Vagina (tissue), 2 donors: ENCODE measurements at places on chromosomes 2 and 18.

DNA sequence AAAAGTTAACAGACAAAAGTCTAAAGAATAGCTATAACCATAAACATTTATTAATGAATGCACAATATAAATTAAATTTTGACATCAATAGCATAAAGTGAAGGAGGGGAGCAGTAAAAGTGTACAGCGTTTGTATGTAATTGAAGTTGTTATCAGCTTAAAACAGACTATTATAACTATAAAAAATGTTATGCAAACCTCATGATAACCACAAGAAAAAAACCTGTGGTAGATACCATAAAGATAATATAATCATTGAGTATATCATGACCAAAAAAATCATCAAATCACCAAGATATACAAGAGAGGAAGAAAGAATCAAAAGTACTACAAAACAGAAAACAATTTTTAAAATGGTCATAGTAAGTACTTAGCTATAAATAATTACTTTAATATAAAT, 122.1 kb upstream of the ID2 start:
- H3K4me3 ChIP-seq, result no peak overlapping the region
- H3K27me3 ChIP-seq, result no peaks in the 10 kb centered on the region
- DNase-seq, result no peak
- H3K36me3 ChIP-seq, result no peaks in the 10 kb centered on the region

DNA sequence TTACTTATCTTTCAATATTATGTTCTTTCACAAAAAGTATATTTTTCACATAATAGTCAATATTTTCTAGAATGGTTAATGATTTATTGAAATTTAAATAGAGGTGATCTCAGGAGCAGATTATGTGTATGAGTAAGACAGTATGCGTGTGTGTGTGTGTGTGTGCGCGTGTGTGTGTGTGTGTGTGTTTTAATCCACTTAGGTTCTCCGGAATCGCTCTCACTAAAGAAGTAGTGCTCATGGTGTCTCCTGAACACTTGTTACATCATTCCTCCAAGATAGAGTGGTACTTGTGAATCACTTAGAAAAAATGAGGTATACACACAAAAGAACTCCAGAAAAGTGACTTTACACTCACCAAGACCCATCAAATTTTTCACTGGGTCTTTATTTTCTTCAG, 91.0 kb upstream of the KCNH7 start:
- H3K27ac ChIP-seq, result no peak overlapping the region
- no peak overlapping the region for H3K4me3 ChIP-seq
- DNase-seq, result no peak
- no peaks in the 10 kb centered on the region for H3K4me1 ChIP-seq

GRCh38 chr2:127661072-127661649, 14.2 kb downstream of the LIMS2 start:
- no peak overlapping the region for H3K4me3 ChIP-seq
- no peaks in the 10 kb centered on the region for H3K36me3 ChIP-seq
- H3K27me3 ChIP-seq, result no peaks in the 10 kb centered on the region
- peak overlapping the region; percentile 27 for H3K27ac ChIP-seq

GRCh38 chr2:117755768-117756167, 58.7 kb upstream of the DDX18 start:
- H3K4me3 ChIP-seq, result no peak overlapping the region
- no peaks in the 10 kb centered on the region for H3K4me1 ChIP-seq
- H3K36me3 ChIP-seq, result no peaks in the 10 kb centered on the region
- H3K27ac ChIP-seq, result no peak overlapping the region
- no peak for DNase-seq
- no peaks in the 10 kb centered on the region for H3K27me3 ChIP-seq

GRCh38 chr2:28439763-28440162, 47.1 kb downstream of the FOSL2 start:
- no peak overlapping the region for H3K27ac ChIP-seq
- H3K4me3 ChIP-seq, result no peak overlapping the region
- no peak for DNase-seq
- no peaks in the 10 kb centered on the region for H3K27me3 ChIP-seq
- H3K36me3 ChIP-seq, result no peaks in the 10 kb centered on the region
- H3K4me1 ChIP-seq, result peaks cover 25% of the 10 kb centered on the region

GRCh38 chr2:208627916-208628315, 221.3 kb downstream of the PTH2R start:
- no peak for DNase-seq
- H3K36me3 ChIP-seq, result no peaks in the 10 kb centered on the region
- no peaks in the 10 kb centered on the region for H3K4me1 ChIP-seq
- H3K27me3 ChIP-seq, result no peaks in the 10 kb centered on the region

- peaks cover 6% of the 10 kb centered on the region for H3K27me3 ChIP-seq
- H3K27ac ChIP-seq, result no peak overlapping the region
- no peak for DNase-seq
Measured at GRCh38 chr2:469514-469913, 181.6 kb upstream of the ALKAL2 start.

DNA sequence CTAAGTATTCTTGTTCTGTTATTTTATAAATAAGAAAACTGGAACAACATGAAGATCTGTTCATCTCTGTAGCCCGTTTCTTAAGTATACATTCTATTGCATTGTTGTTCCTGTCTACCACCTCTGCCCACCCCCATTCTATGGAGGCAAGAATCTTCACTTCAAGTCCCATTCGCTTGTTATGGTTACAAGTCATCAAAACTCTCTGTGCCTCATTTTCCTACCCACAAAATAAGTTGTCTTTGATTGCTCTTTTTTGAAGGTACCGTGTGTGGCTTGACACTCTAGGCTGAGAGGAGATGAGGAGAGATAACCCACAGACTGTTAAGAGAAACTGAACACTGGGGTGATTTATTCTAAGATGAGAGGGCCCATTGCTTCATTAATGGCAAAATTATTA, 2.9 kb upstream of the EVA1A start:
- H3K4me3 ChIP-seq, result no peak overlapping the region
- no peaks in the 10 kb centered on the region for H3K27me3 ChIP-seq
- peaks cover 18% of the 10 kb centered on the region for H3K4me1 ChIP-seq

GRCh38 chr2:76008001-76008702, 297.4 kb upstream of the GCFC2 start:
- no peak for DNase-seq
- H3K4me3 ChIP-seq, result no peak overlapping the region
- H3K4me1 ChIP-seq, result no peaks in the 10 kb centered on the region
- H3K36me3 ChIP-seq, result no peaks in the 10 kb centered on the region
- no peaks in the 10 kb centered on the region for H3K27me3 ChIP-seq

GRCh38 chr2:112881217-112881985, 29.6 kb upstream of the IL37 start:
- no peak overlapping the region for H3K27ac ChIP-seq
- no peaks in the 10 kb centered on the region for H3K27me3 ChIP-seq
- H3K4me3 ChIP-seq, result no peak overlapping the region
- DNase-seq, result no peak
- no peaks in the 10 kb centered on the region for H3K4me1 ChIP-seq

- no peaks in the 10 kb centered on the region for H3K4me1 ChIP-seq
- no peak overlapping the region for H3K27ac ChIP-seq
- H3K36me3 ChIP-seq, result no peaks in the 10 kb centered on the region
- H3K4me3 ChIP-seq, result no peak overlapping the region
Measured at GRCh38 chr18:46843372-46843771, 73.9 kb downstream of the PIAS2 start.

- H3K36me3 ChIP-seq, result no peaks in the 10 kb centered on the region
- H3K27ac ChIP-seq, result no peak overlapping the region
Measured at GRCh38 chr2:112136096-112136495, 2.1 kb upstream of the FBLN7 start.

GRCh38 chr2:138124521-138124920, 160.2 kb downstream of the HNMT start:
- H3K4me3 ChIP-seq, result no peak overlapping the region
- no peaks in the 10 kb centered on the region for H3K36me3 ChIP-seq
- no peaks in the 10 kb centered on the region for H3K27me3 ChIP-seq
- no peak overlapping the region for H3K27ac ChIP-seq
- no peak for DNase-seq
- H3K4me1 ChIP-seq, result no peaks in the 10 kb centered on the region

DNA sequence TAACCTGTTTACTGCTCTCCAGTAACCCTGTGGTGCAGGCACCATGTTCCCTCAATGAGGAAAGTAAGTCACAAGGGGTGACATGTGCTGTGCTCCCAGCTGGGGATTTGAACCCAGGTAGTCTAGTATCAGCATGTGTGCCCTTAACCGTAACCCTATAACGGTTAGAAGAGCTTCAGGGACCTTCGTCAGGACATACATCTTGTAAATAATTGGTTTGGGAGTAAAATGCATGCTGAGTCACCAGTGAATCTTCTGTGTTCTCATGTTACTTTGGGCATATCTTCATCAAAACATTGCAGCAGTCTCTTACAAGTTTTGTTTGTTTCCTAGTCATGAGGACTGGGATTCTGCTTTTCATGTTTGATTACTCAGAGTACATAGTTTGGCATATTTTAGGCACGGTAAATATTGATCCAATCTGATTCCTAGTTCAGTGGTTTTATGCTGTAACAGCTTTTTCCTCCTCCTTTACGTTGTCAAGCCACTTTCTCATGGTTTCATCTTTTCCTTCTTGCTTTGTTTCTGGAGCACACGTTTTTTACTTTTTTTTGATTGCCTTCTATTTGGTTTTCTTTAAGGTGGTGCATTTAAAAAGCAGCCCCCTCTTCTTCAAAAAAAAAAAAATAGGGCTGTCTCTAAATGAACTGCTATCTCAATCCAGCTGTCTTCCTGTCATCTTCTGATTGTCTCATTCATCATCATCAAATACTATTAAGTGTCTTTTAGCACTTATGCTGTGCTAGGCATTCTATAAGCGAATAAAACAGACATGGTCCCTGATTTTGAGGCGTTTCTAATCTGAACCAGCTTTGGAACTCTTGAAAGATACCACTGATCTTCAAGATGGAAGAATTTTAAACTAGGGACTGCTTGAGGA, 50.4 kb downstream of the CLIP4 start:
- no peaks in the 10 kb centered on the region for H3K27me3 ChIP-seq
- no peak overlapping the region for H3K27ac ChIP-seq
- no peaks in the 10 kb centered on the region for H3K36me3 ChIP-seq
- no peaks in the 10 kb centered on the region for H3K4me1 ChIP-seq

DNA sequence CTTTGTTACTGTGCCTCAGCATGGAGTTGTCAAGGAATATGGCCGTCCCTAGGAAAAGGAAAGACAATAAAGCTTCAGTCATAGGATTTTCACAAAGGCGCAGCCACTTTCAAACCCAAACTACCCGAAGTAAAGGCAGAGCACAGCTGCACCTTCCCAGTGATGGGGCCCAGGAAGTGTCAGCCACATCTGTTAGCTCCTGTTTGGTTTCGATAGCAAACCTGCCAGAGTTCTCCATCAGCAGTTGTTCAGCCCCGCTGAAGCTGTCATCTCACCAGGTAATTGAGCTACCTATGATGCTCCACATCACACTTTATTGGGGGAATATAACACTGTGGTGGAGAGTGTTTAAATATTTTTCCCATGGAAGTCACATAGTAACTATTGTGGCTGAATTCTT, 80.7 kb downstream of the LRATD1 start:
- no peaks in the 10 kb centered on the region for H3K4me1 ChIP-seq
- DNase-seq, result no peak
- no peak overlapping the region for H3K4me3 ChIP-seq
- H3K27ac ChIP-seq, result no peak overlapping the region
- H3K36me3 ChIP-seq, result no peaks in the 10 kb centered on the region
- no peaks in the 10 kb centered on the region for H3K27me3 ChIP-seq

GRCh38 chr2:42345986-42346385, 15.0 kb downstream of the COX7A2L start:
- no peak overlapping the region for H3K4me3 ChIP-seq
- H3K27me3 ChIP-seq, result no peaks in the 10 kb centered on the region
- no peak overlapping the region for H3K27ac ChIP-seq
- DNase-seq, result no peak
- H3K4me1 ChIP-seq, result peaks cover 21% of the 10 kb centered on the region

GRCh38 chr18:10023853-10024570, 110.2 kb downstream of the VAPA start:
- H3K4me1 ChIP-seq, result no peaks in the 10 kb centered on the region
- no peak overlapping the region for H3K4me3 ChIP-seq
- no peaks in the 10 kb centered on the region for H3K36me3 ChIP-seq
- no peak overlapping the region for H3K27ac ChIP-seq
- DNase-seq, result peak; percentile 58

GRCh38 chr2:39517622-39518021, 80.5 kb upstream of the MAP4K3 start:
- H3K36me3 ChIP-seq, result no peaks in the 10 kb centered on the region
- H3K4me1 ChIP-seq, result peaks cover 15% of the 10 kb centered on the region
- no peaks in the 10 kb centered on the region for H3K27me3 ChIP-seq
- no peak for DNase-seq
- no peak overlapping the region for H3K27ac ChIP-seq

- H3K27me3 ChIP-seq, result no peaks in the 10 kb centered on the region
- DNase-seq, result no peak
- peaks cover 10% of the 10 kb centered on the region for H3K4me1 ChIP-seq
- H3K27ac ChIP-seq, result no peak overlapping the region
Measured at GRCh38 chr2:113822087-113822815, 65.8 kb upstream of the SLC35F5 start.

GRCh38 chr18:59086522-59086921, 53.2 kb upstream of the SEC11C start:
- no peaks in the 10 kb centered on the region for H3K4me1 ChIP-seq
- H3K36me3 ChIP-seq, result no peaks in the 10 kb centered on the region
- H3K4me3 ChIP-seq, result no peak overlapping the region
- no peak for DNase-seq

DNA sequence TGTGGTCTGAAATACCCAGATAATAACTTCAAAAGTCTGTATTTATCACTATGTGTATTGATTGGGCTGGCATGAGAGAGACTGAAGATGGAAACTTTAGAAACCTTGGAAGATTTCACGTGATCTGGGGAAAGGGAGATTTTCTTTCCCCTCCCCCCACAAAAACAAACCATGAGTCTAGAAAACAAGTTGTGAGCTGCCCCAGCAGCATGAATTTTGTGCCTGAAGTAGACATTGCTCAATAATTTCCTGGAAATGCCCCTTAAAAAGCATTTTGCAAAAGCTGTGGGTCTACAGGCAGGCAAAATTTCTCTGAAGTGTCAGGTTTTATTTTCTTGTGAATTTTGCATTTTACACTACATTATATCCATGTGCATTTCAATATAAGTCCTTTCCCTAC, 101.8 kb downstream of the ETAA1 start:
- H3K27me3 ChIP-seq, result no peaks in the 10 kb centered on the region
- no peaks in the 10 kb centered on the region for H3K36me3 ChIP-seq
- no peak overlapping the region for H3K4me3 ChIP-seq
- H3K27ac ChIP-seq, result no peak overlapping the region

DNA sequence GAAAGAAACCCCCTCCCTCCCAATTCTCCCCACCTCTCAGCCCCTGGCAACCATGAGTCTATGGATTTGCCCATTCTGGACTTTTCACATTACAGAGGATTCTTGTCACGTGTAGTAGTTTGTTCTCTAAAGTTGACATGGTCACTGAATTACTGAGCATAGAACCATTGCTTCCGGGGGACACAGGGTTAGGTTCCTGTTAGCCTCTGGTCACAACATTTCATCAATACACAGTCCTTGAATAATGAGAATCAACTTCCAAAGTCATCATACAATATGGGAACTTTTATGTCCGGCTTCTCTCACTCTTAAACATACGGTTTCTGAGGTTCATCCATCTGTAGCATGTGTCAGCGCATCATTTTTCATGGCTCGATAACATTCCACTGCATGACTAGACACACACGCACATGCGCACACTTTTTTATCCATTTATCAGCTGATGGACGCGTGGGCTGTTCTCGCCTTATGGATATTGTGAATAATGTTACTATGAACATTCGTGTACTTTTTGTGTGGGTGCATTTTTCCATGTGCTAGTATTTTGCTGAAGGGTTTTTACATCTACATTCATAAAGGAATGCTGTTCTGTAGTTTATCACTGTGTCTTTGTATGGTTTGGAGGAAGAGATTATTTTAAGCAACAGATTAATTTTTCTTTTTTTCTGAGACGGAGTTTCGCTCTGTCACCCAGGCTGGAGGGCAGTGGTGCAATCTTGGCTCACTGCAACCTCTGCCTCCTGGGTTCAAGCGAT, 48.1 kb downstream of the PARD6G start:
- DNase-seq, result no peak
- H3K36me3 ChIP-seq, result no peaks in the 10 kb centered on the region
- no peak overlapping the region for H3K27ac ChIP-seq
- H3K4me3 ChIP-seq, result no peak overlapping the region
- H3K27me3 ChIP-seq, result no peaks in the 10 kb centered on the region
